ENCODE measurements at places on chromosomes 5 and 9.

DNA sequence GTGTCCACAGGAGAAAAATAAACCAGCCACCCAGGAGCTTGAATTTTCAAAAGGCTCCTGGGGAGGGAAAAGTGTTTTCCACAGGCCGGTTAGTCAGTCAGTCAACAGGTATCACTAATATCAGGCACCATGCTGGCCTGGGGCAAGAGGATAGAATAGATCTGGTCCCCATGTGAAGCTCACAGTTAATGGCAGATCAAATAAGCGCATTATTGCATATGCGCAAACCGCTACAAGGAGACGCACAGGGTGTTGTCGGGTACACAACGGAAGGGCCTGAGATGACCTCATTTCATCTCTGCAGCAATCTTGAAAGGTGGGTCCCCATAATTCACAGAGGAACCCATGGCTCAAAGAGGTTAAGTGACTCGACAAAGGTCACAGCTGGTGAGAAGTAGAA lies 260.7 kb downstream of the CRB2 start:
- DNase-seq: no peak

DNA sequence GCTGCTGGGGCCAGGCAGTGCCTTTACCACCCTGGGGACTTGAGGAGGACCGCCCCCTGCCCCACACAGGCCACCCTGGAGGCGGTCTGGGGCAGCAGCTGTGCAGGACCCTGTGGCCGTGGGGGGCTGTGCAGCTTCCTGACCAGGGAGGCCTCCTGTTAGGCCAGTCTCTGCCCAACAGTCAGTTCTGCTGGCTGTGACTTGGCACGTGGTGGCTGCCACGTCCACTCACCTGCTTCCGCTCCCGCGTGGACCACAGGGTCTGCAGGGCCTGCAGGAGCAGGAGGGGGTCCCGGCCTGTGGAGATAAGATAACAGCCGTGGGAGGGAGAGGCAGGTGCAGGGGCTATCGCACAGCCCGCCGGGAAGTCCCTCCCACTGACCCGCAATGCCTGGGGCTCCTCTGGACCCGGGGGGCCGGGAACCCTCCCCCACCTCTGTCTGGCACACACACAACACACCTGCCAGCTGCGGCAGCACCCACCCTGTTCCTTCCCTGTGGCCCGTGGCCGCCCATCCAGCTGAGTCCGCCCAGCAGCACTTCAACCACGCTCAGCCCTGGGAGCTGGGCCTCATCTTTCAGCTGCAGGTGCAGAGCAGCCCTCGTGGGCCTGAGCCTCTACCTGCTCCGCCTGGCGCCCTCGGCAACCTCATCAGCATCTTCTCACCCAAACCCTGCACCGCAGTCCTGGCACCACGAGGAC lies 39.7 kb downstream of the EXD3 start:
- no peak for DNase-seq

GRCh38 chr5:28580616-28581015 lies 1542.2 kb upstream of the CDH9 start:
- no peak for DNase-seq

- DNase-seq: peak; percentile 21
Observed at GRCh38 chr5:139974661-139975060, 68.4 kb downstream of the NRG2 start.

- peak; percentile 96 for DNase-seq
Observed at GRCh38 chr9:27247756-27248155, 49.2 kb downstream of the EQTN start.

DNA sequence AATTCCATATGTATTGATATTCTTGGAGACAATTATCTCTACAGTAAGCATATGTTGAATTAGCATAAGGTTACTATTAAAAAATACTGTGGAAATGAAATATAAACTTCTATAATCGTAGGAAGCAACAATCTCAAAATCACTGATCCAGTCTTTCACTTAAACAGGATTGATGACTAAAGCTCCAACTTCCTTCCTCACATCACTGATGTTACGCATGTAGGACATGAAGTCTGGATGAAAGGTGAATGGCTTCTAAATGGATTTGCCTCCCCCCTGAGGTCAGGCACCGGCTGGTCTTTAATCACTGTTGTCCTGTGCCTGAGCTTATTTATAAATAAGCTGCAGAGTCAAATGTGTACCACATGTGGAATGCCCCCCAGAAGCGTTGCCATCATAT lies 157.1 kb upstream of the NFIB start:
- no peak for DNase-seq

DNA sequence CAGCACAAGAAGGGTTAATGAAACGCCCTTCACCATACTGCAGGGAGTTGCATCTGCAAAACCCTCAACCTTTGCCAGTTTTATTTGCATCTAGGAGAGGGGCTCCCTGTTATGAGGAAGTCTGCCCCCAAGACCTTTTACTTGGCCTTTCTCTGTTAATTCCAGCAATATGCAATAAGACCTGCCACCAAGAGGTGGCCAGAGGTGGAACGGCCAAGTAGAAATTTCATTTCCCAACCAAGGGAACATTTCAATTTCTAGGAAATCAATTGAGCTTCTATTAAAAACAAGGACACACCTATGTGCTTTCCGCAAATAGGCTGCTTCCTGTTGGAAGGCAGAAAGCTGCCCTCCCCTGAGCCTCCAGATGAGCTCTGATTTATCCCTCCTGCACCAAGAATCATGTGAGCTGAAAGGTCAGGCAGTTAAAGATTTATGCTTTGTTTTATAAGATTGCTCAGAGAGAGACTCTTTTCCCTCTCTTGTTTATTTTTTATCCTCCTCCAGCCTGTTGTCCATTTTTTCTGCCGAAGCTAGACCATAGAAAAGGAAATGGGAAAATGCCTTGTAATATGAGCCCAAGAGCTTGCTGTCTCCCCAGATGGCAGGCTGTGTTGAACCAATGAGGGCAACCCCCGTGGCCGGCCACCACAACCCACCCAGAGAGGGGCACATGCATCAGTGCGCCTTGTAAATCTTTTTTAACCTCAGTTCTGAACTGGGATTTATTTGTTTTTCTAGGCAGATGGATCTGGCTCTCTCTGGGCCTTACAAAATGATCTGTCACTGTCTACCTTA lies 572.8 kb downstream of the TLE1 start:
- DNase-seq: no peak

DNA sequence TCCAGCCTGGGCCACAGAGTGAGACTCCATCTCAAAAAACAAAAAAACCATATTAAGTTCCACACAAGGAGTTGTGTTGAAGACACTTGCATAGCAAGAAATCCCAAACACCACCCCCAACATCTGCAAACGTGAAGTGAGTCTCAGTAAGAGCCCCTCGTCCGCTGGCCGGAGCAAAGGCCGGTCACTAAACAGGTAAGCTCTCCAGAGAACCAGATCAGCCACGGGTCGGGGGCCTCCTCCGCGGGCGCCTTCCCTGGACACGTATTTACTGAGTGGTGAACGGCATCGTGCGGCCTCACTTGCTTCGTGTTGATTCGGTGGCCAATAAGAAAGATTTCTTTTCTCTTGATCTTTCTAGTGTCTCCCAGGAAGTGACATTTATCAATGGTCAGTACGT lies 93.6 kb downstream of the MRPL36 start:
- no peak for DNase-seq

DNA sequence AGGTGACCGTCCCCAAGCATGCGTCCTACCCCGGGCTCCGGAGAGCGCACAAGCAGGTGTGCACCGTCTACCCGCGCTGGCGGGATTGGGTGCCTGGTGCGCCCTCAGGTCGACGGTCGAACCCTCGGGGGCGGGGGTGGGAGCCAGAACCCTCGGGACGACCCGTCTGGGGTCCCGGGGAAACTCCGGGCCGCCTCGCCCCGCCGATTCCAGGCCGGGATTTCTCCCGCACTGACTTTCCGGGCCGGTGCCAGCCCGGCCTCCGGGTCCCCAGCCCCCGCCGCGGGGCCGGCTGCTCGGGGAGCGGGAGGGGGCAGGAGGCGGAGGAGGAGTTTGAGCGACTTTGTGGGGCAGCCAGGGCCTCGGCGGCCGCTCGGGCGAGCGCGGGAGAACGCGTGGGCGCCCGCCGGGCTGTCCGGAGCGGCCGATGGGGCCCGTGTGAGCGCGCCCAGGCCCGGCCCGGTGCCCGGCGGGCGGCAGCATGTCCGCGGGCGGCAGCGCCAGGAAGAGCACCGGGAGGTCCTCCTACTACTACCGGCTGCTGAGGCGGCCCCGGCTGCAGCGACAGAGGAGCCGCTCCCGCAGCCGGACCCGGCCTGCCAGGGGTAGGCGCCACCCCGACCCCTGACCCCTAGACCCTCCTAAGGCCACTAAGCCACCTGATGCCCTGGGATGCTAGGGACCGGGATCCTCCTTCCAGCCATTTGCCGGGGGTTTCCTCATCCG lies at the start of gene DAB2IP:
DAB2IP (plus strand) TSS at position 340 of the 726 bp plus-strand sequence; CDS start at position 482, 142 bp downstream.
- no peak for DNase-seq

DNA sequence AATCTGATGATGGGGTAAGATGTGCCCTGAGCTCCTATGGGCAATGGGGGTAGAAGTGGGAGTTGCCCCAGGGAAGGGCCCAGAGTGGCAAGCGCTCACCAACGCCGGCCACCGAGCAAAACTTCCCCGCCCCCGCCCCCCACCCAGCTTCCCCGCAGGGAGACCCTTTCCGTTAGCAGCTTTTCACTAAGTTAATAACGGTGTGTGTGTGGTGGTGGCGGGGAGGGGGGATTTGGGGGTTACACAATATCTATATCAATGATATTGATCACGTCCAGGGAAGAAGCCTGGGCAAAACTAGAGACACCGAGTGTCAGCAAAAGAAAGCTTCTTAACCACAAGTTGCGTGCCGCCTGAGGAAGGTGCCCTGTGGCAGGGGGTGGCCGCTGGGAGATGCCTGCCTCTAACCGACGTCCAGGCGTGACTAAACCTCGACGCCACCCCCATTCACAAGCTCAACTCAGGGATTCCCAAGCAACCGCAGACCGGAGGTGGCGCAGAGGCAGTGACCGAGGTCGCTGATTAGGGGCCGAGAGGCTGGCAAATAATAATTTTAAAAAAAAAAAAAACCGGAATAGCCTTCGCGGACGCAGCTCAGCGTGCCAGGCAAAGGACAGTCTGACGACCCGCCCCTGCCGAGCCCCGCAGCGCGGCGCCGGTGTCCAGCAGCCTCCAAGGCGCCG lies 222.6 kb downstream of the MEF2C start:
- no peak for DNase-seq

DNA sequence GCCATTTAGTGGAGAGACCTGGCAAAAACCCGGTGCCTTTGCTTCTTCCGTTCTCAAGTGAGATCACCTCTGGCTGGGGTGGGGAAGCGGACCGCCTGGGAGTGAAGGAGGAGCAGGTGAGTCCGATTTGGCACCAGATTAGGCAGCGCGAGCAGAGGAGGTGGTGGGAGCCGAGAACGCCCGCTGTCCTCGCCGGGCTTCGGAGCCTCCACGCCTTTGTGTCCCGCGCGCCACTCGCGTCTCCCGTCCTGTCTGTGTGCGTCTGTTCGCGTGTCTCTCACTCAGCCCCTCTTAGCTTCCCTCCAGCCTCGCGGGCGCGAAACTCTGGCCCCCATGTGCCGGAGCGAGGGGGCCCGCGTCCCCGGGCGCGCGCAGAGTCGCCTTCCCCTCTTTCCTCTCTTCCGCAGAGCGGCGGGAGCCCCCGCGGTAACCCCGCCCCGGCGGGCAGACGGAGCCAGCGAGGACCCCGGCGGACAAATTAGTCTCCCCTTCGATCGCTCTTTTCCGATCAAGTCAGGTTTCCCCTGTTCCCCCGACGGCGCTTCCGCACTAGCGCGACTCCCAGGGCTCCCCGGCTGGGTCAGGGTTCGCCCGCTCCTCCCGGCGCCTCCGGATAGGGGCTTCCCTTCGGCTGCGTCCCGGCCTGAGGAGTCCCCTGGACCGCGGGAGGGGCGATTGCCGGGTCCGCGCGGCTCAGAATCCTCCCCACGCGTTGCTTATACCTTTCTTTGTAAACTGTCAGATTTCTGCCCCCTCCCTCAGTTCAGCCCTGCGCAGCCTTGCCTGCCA lies 7.1 kb downstream of the POU4F3 start:
- no peak for DNase-seq

GRCh38 chr9:135908093-135908753 lies 877 bp upstream of the CAMSAP1 start:
- DNase-seq: peak; percentile 38

DNA sequence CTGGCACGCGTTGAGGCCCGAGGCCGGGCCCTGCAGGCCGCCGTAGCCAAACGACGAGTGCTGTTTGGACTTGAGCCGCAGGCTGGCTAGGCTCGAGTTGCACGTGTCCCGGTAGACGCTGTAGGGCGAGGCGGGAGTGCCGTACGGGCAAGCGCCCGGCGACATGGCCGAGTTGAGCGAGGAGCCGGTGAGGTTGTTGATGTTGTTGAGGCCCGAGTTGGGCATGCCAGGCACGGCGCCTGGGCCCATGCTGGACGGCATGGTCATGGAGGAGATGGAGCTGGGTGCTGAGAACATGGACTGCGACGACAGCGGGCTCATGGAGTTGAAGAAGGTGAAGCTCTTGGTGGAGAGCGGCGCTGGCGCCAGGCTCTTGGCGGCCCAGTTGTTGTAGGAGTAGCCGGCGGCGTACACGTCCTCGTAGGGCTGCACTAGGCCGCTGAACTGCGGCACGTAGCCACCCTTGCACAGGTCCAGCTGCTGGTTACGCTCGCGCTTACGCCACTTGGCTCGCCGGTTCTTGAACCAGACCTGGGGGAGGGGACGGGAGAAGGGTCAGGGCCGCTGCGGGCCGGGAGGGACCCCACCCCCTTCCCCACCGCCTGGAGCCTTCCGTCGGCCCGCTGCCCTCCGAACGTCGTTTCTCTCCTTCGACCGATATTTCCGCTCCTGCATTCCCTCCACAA lies 5.1 kb downstream of the PITX1 start:
- peak; percentile 35 for DNase-seq

- DNase-seq: no peak
Observed at GRCh38 chr5:151961557-151961956, 36.9 kb upstream of the GLRA1 start.

DNA sequence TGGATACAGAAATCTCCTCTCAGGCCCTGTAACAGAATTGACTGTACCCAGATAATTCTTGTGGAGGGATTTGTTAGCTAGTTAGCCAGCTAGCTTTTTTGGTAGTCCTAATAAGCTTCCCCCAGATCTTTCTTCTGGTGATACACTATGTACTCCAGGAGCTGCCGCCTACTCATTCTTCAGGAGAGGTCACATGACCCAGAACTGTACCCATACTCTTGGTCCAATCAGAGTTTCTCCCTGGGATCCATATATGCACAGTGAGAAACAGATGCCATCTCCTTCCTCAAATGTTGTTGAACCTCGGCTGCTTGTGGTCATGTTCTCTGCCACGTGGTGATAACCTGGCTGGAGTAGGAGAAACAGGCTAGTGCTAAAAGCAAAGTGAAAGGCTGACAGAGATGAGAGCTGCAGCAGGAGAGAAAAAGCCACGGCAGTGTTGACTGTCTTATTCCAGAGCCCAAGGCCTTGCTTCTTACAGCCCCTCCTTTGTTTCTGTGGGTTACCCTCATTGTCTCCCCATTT lies 123.0 kb upstream of the RFX3 start:
- peak; percentile 10 for DNase-seq

All from hematopoietic multipotent progenitor cell treated with erythropoietin and hydrocortisone succinate and interleukin-3 and kit ligand, for 6 days (in vitro differentiated cells).